ENCODE measurements at places on chromosomes 7 and 10. TPM values are rescaled to one million over a fixed set of nuclear protein-coding genes. Genes with fewer than 3 reads are reported as not detected.

GRCh38 chr10:13990392-13990805, 340.3 kb downstream of the FRMD4A start:
- H3K27ac ChIP-seq = no peak overlapping the region
- H3K27me3 ChIP-seq = no peaks in the 10 kb centered on the region
- no peak overlapping the region for H3K4me3 ChIP-seq
- no peaks in the 10 kb centered on the region for H3K36me3 ChIP-seq
- H3K4me1 ChIP-seq = peaks cover 4% of the 10 kb centered on the region

The GLI3 gene
- 0.07 TPM for total RNA-seq

The ABCB1 gene
- 1.8 TPM for total RNA-seq

GRCh38 chr10:91253300-91253699, 32.8 kb downstream of the PCGF5 start:
- peaks cover 6% of the 10 kb centered on the region for H3K36me3 ChIP-seq
- no peak overlapping the region for H3K27ac ChIP-seq
- no peak for DNase-seq
- no peaks in the 10 kb centered on the region for H3K27me3 ChIP-seq
- H3K4me1 ChIP-seq = no peaks in the 10 kb centered on the region
